Stimulated activated CD4-positive, alpha-beta T cell treated with anti-CD3 and anti-CD28 coated beads, Interleukin-15, amount 100 ng/mL, for 1 hour (primary cell): ENCODE measurements at places on chromosomes 4 and X.

DNA sequence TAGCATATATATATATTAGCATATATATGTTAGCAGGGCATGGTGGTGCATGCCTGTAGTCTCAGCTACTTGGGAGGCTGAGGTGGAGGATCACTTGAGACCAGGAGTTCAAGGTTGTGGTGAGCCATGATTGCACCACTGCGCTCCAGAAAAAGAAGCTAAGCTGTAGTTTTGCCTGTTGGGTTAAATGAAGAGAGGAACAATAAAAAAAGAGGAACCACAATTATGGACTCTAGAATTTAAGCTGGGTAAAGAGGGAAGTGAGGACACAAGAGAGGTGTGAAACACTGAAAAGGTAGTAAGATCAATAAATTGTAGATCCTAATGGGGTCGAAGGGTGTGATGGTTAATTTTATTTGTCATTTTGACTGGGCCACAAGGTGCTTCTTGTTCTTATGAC lies 40.5 kb upstream of the HSD17B10 start:
- no peak for DNase-seq

DNA sequence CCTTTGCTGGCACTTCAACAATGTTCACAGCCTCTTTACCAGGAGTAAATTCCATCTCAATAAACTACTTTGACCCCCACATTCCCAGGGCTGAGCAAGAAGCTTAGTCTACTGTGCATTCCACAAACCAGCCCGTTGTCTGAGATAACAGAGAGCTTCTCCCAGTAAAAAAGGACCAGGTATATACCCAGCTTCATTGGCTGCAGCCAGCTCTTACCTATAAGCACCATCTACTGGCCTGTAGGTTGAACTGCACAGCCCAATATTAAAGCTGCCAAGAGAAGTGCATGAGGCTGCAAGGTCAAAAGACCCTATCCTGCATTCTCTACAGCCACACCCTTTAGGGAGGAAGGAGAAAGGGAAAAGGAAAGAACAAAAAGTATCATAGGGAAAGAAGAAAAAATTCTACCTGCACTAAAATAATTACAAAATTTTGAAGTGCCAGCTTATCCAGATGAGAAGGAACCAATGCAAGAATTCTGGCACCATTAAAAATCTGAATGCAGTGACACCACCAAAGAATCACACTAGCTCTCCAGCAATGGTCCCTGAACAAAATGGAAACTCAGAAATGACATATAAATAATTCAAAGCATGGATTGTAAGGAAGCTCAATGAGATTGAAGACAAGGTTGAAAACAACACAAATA lies 45.7 kb upstream of the INTU start:
- no peak for DNase-seq

GRCh38 chr4:181685461-181685860 lies 557.7 kb upstream of the TENM3 start:
- DNase-seq: no peak

GRCh38 chrX:128622296-128622695 lies 570.1 kb upstream of the ACTRT1 start:
- DNase-seq: no peak

DNA sequence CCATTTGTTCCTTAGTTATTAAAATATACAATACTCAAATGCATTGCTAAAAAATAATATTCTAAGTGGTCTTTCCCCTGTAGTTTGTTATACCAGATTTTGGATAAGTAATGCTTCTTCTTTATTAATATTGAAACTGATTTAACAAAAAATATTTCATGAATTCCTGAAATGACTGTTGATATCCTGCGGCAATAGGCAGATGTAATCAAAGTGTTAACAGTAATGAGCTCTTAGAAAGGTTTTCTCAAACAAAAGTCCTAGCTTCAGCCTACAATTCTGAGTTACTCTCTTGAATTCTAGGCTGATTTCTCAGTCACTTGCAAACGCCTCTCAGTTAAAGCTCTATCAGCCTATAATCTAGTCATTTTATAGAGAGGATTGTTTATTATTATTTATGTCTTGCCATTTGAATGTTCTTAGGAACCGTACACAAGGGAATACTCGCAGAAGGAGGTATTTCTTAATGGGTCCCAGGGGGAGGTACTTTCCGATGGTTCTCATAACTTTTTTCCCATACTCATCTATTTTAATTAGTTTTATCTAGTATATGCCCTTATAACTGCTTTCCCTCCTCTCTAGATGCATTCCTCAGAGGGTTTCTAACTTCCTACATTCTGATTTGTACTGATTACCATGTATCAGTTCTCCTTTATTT lies 96.8 kb downstream of the FNIP2 start:
- DNase-seq: no peak

DNA sequence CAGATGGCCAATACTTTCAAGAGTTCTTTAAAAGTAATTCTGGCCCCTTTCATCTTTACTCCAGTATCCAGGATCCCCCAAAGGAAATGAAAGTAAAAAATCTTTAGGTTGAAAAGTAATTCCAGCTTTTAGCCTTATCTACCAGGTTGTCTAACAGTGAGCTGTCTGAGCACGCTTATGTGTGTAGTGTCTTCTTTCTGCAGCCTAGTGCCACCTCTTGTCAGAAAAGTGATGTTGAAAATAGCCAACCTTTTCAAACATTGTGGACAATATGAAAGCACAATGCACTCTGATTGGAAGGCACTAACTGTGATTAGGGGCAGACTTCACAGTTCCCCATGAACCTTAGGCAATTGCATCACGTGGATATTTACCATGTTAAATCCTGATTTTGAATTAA lies 92.1 kb downstream of the RELL1 start:
- DNase-seq: no peak

DNA sequence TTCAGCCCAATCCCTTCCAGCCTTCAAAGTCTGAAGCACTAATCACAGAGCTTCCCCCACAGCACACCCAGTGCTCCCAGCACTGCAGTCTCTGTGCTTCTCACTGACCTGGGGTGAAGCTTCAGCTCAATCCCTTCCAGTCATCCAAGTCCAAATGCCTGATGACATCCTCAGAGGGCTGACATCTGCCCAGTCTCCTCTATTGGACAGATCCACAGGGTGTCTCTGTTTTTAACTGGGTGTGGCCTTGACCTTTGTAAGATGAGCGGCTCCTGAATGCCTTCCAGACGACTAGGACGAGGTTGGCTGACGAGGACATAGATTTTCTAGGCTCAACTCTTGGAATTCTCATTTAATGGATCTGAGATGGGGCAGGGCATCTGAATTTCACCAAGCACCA lies 7.6 kb upstream of the SLC2A9 start:
- no peak for DNase-seq

DNA sequence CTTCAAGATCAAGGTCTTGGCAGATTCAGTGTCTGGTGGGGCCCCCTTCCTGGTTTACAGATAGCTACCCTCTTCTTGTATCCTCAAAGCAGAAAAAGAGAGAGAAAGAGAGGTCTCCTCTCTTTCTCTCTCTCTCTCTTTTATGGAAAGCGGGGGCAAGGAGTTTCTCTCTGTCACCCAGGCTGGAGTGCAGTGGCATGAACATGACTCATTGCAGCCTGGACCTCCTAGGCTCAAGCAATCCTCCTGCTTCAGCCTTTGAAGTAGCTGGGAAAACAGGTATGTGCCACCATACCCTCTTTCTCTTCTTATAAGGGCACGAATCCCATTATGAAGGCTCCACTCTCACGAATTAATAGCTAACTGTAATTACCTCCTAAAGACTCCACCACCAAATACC lies 20.2 kb downstream of the RAB9B start:
- DNase-seq: no peak

GRCh38 chr4:133565379-133565778 lies 416.3 kb downstream of the PCDH10 start:
- no peak for DNase-seq

GRCh38 chr4:7598939-7599790 lies 164.4 kb upstream of the PSAPL1 start:
- DNase-seq: no peak

GRCh38 chr4:110544594-110544993 lies 68.6 kb downstream of the ENPEP start:
- no peak for DNase-seq

DNA sequence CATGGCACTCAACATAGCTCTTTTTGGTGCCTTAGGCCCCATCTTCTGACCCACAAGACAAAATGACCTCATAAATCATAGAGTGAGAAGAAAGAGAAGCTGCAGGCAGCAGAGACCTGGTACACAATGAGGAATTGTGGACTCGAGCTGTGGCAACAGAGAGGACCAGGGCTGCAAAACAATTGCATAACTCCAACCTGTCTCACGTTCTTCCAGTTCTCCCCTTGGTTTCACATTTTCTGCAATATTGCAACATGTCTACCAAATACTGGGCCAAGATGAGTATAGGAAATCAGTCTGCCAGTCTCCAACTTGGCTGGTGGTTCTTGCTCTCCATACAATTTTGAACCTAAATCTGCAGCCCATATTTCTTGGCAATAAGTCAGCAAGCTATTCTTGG lies 105.3 kb downstream of the KDR start:
- no peak for DNase-seq

DNA sequence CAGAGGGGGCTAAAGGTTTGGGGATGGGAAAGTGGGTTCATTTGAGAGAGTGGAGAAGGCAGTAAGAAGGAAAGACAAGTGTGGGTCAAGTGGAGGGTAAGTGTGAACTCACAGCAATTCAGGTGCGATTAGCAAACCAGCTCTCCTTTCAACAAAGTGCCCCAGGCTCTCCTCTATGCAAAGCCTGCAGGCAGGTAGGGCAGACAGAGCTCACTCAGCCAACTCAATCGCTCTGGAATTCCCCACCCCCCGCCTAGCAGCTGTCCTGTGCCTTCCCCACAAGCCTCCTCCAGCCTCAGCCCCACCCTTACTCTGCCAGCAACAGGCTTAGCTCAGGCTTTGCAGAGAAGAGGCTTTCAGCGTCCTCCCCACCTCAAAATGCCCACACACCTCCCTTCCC lies 14.8 kb upstream of the MAMLD1 start:
- no peak for DNase-seq

GRCh38 chrX:56231537-56232090 lies 542 bp upstream of the KLF8 start:
- DNase-seq: no peak

GRCh38 chrX:153844509-153845082 lies 14.3 kb upstream of the PDZD4 start:
- no peak for DNase-seq

DNA sequence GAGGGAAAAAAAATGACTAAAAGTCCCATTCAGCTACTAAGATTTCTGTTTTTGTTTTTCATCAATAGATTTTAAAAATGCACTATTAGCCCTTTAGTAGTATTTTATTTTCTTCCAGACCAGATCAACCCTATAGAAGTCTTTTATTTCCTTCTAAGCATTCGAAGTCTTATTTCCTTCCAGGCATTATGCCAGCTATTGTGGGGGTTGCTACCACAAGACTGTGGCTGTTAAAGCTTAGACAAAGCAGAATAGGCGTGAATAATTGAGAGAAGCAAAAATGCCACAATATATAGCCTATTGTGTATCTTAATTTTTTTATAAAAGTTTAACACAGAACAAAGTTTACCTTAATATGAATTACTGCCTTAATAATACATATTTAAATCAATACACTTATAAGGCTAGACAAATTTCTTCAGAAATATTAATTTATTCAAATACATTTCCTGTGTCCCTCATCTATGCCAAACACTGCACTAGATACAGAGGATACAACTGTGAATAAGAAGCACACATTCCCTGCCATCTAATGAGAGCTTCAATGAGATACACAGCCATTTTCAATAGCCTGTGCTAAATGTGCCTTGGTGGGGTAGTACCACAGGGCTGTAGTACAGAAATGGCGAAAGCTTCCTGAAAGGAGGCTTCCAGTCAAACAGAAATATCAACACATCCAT lies 33.1 kb downstream of the SLC10A7 start:
- no peak for DNase-seq

GRCh38 chrX:97705936-97706335 lies 822.2 kb downstream of the RPA4 start:
- DNase-seq: no peak

DNA sequence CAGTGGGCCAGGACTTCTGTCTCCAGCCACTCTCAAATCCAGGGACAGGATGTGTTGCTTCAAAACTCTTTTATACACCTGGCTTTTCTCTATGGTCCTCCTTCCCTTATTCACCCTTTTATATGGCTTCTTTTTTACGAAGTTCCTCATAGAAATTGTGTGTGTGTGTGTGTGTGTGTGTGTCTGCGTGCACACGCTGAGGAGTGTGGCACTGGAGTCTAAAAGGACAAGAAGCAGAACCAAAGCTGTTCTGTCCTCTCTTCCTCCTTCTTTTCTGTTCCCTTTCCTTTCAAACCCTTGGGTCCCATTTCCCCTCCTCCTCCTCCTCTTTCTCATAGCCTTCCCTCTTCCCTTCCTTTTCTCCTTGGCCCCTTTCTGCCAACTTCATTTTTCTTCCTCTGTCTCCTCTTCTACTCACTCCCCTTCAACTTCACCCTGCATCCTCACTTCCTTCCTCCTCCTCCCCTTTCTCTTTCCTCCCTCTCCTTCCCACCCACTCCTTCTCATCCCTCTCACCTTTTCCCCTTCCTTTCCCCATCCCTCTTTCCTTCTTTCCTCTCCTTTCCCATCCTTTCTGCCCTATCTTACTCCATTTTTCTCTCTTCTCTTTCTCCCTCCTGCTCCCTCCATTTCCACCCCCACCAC lies 360.5 kb downstream of the MID1IP1 start:
- no peak for DNase-seq

DNA sequence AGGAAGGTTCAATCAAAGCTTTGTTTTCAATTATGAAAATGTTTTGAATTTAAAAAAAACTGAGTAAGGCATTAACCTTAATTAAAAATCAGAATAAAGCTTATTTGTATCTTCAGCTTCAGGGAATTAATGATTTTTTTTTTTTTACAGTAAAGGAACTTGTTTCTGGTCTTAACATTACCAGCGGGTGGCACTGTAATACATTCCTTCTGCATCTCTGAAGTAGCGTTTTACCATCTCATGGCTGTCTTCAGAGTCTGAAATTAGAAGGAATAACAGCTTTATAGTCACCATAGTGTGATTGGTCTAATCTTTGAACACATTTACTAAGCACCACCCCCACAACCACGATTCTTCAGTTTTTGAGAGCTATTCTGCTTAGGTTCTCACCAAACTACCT lies 102.6 kb downstream of the IL1RAPL2 start:
- DNase-seq: no peak

DNA sequence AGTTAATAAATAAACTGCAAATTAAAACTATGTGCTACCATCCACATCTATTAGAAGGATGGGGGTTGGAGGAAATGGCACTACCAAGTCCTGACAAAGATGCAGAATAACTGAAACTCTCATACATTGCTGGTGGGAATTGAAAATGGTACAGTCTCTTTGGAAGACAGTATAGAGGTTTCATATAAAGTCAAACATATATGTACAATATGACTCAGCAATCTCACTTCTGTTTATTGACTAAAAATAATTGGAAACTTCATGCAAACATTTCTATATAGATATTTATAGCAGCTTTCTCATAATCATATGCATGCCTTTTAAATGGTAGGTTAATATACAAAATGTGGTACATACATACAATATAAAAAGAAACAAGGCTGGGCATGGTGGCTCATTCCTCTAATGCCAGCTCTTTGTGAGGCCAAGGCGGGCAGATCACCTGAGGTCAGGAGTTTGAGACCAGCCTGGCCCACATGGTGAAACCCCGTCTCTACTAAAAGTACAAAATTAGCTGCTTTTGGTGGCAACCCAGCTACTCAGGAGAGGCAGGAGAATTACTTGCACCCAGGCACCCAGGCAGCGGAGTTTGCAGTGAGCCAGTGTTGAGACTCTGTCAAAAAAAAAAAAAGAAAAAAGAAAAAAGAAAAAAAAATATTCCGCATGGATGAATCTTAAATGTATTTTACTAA lies 225.0 kb upstream of the CXXC4 start:
- DNase-seq: no peak
